AG04449 (cell line): ENCODE measurements at places on chromosomes 13 and 19.
A peak's percentile ranks its signal among the peaks of the same experiment; 100 is the strongest.

GRCh38 chr13:39941236-39941635 is 285.8 kb downstream of the COG6 start:
- DNase-seq, result no peak

- no peak for DNase-seq
Measured at GRCh38 chr19:4140237-4140711, 13.2 kb upstream of the CREB3L3 start.

GRCh38 chr19:50206191-50206590 is 2.8 kb downstream of the MYH14 start:
- no peak for DNase-seq

DNA sequence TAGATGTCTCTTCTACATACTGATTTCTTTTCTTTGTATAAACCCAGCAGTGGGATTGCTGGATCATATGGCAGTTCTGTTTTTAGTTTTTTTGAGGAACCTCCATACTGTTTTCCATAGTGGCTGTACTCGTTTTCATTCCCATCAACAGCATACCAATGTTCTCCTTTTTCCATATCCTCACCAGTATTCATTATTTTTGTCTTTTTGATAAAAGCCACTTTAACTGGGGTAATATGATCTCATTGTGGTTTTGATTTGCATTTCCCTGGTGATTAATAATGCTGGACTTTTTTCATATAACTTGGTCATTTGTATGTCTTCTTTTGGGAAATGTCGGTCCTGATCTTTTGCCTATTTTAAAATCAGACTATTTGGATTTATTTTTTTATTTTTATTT is 108.5 kb downstream of the PAN3 start:
- no peak for DNase-seq

DNA sequence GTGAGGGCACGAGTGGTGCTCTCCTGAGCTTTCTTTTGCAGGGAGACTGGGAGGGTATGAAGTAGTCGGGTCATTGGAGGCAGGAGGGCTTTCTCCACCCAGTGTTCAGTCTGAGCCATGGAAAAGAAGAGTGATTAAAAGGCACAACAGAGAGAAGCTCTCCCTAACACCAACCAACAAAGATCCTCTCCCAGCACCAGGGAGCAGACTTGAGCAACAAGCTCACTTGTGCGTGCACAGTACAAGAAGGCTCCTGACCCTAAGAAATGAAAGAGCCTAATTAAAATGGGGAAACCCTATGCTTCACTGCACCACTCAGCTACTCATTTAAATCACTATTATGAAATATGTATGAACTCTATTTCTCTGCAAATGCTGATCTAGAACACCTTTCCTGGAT is 276.3 kb upstream of the SOX21 start:
- DNase-seq, result no peak

GRCh38 chr19:46630586-46631205 is 5.3 kb downstream of the GNG8 start:
- no peak for DNase-seq

- no peak for DNase-seq
Measured at GRCh38 chr19:53190253-53190652, 2.9 kb downstream of the ZNF665 start.

DNA sequence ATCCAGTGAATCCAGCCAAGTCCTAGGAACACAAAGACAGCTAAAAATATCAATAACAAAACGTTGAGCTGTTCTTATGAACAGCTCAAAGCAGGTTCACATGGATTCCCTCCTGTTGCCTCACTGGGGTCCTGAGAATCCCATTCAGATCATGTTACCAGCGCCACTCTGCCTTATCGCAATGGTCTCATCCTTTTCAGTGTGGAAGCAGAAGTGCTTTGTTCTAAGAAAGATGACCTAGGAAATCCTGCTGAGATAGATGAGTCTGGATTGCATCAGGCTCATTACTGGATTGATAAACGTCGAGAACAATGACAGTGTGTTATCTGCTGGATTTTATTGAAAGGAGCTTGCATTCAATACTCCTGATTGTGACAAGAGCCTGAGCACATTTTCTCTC is 87.0 kb downstream of the SLAIN1 start:
- DNase-seq, result no peak

GRCh38 chr19:46303322-46303690 is 6.5 kb downstream of the HIF3A start:
- no peak for DNase-seq

DNA sequence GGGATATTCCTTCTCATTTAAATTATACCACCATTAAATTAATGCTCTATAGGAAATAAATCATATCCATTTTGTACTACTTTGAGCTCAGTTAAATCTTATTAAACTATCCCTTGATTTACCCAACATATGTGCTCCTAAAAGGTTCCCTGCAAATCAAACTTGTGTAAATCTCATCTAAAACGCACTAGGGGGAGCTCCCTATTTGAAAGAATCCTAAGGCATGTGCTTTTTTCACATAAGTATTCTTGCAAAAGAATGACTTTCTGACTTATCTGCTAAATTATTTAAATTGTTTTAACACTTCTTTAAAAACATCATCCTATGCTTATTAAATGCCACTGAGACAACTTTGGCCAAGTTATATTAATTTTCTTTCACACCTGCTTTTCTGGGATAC is 7.9 kb downstream of the INTS6 start:
- DNase-seq, result peak; percentile 23
